ENCODE measurements at places on chromosomes 1 and 21.

DNA sequence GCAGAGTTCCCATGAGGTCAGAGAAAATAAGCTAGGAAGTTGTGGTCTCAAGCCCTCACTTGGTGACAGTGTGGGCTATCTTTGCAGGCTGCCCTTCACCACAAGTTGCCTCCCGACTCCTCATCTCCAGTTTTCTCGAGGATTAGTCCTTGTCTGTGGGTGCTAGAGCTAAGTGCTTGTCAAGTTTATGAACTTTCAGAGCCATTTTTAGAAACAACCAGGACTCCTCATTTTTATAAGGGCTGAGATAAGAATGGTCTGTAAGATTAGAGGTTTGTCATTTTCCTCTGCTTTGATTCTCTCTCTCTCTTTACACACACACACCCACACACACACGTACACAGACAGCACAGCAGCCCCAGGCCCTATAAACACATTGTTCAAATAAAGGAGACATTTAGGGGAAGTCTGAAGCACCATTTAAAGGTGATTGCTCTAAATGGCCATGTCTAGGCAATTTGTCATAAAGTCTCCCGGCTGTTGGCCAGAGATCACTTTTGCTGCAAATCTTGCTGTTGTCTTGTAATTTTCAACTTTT lies 127.2 kb downstream of the LACTBL1 start:
- DNase-seq = no peak

GRCh38 chr1:53344921-53345838 lies 17.3 kb upstream of the LRP8 start:
- DNase-seq = no peak

DNA sequence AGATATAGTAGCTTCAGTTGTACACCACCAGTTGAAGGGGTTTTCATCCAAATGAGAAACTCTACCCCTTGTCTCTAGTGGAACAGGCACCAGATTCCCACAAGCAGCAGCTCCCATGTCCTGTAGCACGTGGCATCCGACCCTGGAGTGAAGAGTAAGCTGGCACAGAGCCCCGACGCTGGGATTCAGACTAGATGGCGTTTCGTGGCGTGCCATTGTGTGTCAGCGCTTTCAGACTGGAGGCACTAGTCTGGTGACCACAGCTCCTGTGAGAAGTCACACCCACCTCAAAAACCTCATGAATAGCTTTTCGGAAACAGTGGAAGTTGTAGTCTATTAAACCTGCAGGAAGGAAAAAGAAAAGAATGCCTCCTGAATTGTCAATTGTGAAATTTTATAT lies 20.2 kb downstream of the RRAGC start:
- no peak for DNase-seq

DNA sequence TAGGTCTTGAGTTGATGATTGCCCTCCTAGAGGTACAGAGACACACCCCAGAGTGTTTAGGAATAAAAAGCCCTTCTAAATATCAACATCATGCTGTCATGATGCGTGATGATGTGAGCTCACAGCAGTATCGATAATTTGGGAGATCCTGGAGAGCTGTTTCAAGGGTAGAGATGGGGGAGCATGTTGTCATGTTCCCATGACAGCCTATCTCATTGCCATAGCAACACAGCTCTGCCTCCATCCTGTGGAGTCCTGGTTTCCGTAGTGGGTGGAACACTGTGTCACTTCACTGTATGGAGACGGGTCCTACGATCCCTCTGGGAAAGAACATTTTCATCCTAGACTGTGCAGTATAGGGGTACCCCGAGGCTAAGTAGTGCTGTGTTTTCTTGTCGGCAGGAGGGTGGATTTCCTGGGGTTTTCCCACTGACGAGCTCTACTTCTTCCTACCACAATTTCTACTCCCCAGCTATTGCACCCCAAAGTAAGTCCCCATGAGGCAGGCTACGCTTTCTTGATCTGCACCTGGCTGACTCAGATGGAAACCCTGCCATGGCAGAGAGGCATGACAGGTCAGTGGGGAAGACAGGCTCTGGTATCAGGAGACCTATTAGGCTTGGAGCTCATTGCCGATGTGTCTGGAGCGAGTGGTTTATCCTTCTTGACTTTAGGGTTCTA lies 7.2 kb downstream of the KISS1 start:
- DNase-seq = no peak

- DNase-seq = no peak
Measured at GRCh38 chr1:211912844-211913432, 82.4 kb upstream of the LPGAT1 start.

DNA sequence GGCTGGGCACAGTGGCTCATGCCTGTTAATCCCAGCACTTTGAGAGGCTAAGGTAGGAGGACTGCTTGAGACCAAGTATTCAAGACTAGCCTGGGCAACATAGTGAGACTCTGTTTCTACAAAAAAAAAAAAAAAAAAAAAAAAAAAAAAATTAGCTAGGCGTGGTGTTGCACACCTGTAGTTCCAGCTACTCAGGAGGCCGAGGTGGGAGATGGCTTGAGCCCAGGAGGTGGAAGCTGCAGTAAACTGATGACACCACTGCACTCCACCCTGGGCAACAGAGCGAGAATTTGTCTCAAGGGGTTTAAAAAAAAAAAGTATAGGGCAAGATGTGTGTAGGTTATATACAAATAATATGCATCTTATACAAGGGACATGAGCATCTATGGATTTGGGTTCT lies 2.6 kb downstream of the TDRKH start:
- DNase-seq = no peak

DNA sequence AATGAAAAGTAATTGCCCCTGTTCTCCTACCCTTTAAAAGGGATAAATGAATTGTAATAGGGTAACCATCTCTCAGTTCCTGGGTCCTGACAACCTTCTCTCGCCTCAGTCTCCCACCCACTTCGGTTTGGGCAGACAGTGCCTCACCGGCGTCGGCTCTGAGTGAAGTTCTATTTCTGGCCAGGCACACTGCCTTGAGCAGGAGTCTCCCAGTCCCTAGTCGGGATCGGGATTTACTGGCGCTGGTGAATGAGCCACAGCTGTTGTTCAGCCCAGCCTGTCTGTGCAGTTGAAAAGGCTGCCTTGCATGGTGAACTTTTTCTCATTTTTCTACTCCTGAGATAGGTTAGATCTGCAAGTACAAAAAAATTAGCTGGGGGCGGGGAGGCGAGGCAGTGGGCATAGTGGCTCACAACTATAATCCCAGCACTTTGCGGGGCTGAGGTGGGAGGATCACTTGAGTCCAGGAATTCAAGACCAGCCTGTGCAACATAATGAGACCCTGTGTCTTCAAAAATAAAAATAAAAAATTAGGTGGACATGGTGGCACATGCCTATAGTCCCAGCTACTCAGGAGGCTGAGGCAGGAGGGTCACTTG lies 7.4 kb downstream of the PLEKHM2 start:
- DNase-seq = no peak

DNA sequence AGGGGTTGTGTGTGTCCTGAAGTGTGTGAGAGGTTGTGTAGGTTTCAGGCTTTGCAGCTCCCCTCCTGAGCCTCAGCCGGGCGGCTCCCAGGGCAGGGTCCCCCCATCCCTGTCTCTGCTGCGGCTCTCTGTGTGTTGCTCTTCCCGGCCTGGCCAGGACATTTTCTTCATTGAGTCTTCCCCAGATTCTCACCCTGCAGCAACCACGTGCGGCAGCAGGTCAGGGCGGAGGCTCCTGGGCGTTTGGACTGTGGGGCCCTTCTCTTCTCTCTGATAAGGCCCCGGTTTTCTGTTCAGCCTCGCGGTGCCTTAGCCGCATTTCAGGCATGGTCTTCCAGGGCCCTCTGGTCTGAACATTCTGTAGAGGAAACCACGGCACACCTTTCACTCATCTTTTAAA lies 1.8 kb upstream of the TCP10L start:
- no peak for DNase-seq

DNA sequence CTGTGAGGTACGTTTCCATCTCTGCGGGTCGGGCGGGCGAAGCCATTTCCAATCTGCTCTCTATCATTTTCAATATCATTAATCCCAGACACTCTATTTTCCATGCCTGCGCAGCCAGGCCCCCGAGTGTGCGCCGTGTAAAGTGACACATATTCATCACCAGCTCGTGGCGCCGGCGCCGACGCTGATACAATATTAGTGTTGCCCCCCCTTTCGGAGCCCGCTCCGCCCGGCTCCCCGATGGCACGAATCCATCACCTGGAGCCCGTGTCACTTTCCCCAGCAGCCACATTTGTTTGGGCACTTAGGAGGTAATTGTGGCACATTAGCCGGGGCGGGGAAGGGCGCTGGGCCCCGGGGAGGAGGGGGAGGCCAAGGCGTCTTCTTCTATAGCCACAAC lies 33.7 kb upstream of the DMBX1 start:
- DNase-seq = peak; percentile 51

DNA sequence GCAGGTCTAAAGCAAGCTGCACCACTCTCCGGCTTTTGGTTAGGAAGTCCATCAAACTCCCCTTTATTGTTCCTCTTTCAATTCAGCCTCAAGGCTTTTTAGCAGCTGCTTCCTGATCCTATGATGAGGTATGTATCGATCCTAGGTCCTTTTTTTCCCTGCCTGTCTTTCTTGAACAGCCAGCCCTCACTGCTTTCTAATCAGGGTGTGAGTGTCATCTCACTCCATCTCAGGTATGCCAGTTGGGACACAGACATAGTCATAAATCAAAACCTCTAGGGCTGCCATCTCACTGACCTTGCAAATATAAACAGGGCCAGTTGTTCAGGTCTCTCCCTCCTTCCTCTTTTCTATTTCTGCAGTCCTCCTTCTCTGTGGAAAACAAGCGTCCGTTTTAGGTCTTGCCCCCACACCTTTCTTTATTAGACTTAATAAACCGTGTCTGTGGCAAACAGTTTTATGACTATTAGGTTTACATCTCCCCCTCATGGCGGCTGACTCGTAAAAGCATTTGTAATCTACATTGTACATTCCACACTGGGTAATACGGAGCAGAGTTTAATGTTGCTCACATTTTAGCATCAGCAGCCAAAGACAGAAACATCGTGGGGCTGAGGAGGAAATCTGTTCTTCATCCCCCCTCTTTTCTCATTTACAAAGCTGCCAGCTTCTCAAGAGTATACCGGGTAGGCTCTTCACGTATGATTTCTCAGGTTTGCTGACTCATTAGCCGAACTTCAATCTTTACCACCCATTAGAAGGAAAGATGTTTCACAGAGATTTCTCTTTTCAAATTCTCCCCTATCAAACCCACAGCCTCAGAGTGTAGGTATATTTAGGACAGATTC lies 11.6 kb downstream of the STYXL2 start:
- DNase-seq = no peak

DNA sequence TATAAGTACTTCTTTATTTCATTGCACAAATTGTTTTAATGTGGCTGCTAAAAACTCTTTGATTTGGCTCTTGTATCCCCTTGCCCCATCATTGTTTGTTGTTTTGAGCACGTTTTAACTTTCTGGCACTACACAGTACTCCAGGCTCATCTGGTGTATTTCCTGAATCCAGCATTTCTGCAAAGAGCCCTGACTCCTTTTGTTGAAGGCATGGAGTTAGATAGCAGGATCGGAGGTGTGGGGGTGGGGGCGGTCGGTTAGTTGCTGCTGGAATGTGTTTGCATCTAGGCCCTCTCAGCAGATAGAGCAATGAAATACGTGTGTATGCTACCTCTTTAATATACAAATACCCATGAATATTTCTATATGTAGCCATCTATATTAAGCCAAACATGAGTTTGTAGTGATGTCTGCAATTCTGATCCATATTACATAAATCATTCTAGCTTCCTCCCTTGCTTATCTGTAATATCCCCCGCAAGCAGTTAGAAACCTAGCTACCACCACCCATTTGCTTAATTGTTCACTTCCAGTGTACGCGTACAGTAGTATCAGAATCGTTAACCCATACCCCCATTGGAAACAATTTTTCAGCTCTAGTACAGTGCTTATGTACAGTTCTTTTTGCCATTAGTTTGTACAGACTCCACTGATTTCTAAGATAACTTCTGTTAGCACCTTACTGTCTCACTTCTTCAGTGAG lies 106.0 kb downstream of the NOS1AP start:
- DNase-seq = no peak

- no peak for DNase-seq
Measured at GRCh38 chr1:93137604-93138292, 42.5 kb downstream of the TMED5 start.

- DNase-seq = no peak
Measured at GRCh38 chr1:173469656-173470055, 7.5 kb upstream of the PRDX6 start.

GRCh38 chr1:184590163-184590750 lies 164.4 kb downstream of the EDEM3 start:
- no peak for DNase-seq

GRCh38 chr1:166080967-166081870 lies 85.6 kb downstream of the FAM78B start:
- DNase-seq = no peak

DNA sequence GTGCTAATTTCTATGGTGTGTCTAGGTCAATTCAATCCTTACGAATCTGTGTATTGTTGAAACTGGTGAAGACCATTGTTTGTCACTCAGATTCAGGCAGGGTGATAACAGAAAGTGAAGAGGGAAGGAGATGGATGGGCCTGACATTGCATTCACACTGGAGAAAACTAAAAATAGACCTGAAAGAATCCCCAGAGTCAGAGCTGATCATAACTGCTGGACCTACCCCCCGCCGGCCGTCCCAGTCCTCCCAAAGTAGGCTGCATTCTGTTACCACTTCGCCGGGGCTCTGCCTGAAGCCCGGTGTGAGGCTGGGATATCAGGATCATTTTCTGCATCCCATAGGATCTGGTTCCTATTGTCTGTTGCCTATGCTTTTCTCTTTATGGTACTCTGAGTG lies 121.1 kb downstream of the NUF2 start:
- no peak for DNase-seq

GRCh38 chr1:167118188-167118587 lies 24.3 kb downstream of the STYXL2 start:
- no peak for DNase-seq

DNA sequence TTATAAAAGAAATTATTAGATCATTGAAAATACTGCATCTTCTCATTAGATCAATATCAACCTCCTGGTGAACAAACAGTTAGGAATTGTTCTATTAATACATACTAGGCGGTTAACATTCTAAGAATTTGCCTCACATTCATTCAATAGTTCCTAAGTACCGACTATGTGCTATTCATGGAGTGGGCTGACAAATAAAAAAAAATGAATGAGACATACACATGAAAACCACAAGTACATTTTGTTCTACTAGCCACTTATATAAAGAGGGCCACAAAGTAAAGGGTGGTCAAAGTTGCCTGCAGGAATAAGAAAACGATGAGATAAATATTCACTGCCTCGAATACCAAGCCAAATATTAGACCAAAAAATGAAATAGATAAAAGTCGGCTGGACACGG lies 294.4 kb downstream of the SDCCAG8 start:
- no peak for DNase-seq

GRCh38 chr21:45556645-45557615 lies 14.7 kb upstream of the SLC19A1 start:
- no peak for DNase-seq
